Subcutaneous preadipocyte (primary cell): ENCODE measurements at places on chromosomes 1 and 21. TPM values are rescaled to one million over a fixed set of nuclear protein-coding genes. Genes with fewer than 3 reads are reported as not detected.

SORT1 gene
- total RNA-seq, result 1.1 and 1.2 TPM in 2 replicates

CXADR gene
- total RNA-seq, result 0.59 and 1.1 TPM in 2 replicates

RXFP4 gene
- not detected in 2 replicates for total RNA-seq

SGIP1 gene
- 6.8 and 8.8 TPM in 2 replicates for total RNA-seq

TEX38 gene
- not detected in 2 replicates for total RNA-seq

SLC6A9 gene
- 1.1 and 1.2 TPM in 2 replicates for total RNA-seq

ACTA1 gene
- total RNA-seq, result under 0.01 TPM in 1 of 2 replicates, not detected in the other

TNFRSF4 gene
- total RNA-seq, result under 0.01 TPM in 1 of 2 replicates, not detected in the other

PCP4 gene
- total RNA-seq, result not detected in 2 replicates
